ENCODE measurements at places on chromosomes 4 and X.

DNA sequence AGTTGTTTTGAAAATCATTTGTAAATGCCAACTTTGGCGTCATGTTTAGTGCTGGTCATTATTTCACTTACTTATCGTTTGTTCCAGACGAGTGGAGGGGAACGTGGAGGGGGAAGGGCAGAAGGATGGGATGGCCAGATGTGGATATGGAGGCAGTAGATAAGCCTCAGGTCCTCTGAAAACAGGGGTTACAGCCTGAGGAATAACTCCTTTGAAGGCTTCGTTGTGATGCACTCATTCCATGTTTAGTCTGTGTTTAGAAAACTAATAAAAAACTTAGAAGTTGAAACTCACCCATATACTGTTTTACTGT is 1.1 kb downstream of the MOB1B start:
- DNase-seq = no peak

DNA sequence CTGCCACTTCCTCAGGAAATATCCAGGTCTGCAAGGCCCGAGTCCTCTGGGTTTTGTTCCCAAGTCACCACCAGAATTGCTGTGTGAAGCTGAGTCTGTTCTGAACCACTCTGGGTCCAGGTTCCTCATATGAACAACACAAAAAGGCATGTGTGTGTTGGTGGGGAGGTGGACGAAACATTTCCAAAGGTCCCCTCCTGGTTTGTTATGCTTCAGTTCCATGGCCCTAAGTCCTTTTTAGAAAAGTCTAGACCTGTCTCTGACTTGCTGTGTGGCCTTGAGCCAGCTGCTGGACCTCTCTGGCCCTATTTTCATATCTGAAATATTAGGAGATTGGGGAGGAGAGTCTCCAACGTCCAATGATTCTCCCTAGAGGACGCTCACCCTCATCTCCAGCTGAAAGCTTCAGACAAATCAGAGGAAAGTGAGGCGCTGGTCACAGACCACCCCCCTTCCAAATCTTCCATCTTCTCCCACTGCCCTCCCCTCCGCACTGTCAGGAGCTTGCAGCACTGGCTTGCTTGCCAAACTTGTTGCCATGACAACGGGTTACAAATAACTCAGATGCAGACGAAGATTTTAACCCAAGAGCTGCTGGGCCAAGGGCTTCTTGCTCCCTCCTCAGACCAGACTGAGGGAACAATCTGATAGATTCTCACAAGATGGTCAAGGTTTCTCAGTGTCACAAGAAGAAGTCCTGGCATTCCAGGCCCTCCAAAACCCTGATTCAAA is 64.5 kb downstream of the SMC1A start:
- no peak for DNase-seq

GRCh38 chr4:139655116-139655515 is 10.5 kb upstream of the MGST2 start:
- no peak for DNase-seq

- DNase-seq = no peak
Observed at GRCh38 chrX:18951032-18951431, 32.9 kb downstream of the PHKA2 start.

GRCh38 chr4:98996056-98996764 is 689 bp downstream of the METAP1 start:
- DNase-seq = peak; percentile 71

DNA sequence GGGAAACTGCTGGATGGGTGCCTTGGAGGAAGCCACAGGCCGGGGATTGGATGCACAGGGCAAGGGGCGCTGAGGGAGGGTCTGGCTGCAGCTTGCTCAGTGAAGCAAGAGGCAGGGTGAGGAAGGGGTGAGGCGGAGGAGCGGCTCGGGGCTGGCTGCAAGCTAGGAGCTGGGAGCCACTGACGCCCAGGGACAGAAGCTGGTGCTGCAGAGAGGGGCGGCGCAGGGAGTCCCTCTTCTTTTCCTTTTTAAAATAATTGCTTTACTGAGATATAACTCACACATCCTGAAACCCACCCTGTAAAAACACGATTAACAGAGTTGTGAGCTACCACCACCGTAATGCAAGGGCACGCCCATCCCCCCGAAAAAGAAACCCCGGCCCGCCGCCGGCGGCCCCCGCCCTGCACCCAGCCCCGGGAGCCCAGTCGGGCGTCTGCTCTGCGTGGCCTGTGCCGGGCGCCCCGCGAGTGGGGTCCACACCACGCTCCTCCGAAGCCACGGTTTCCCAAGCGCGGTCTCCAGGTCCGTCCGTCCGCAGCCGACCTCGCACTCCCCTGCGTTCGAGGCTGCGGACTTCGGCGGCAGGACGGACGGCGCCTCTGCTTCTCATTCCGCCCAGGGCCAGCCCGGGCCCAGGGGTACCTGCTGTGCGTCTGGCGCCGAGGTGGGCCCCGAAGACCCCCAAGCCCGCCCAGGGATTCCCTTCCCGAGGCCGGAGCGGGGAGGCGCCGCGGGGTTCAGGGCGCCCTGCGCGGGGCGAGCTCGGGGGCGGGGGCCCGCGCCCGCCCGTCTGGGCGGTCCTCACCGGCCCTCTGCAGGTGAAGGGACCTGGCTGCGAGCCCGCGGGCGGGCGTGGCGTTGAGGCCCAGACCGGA is 866 bp upstream of the UVSSA start:
- DNase-seq = peak; percentile 93

- no peak for DNase-seq
Observed at GRCh38 chrX:107207089-107207488, 678 bp downstream of the DNAAF6 start.

- DNase-seq = no peak
Observed at GRCh38 chr4:15765391-15765790, 12.7 kb upstream of the CD38 start.

- DNase-seq = no peak
Observed at GRCh38 chrX:31819455-31819854, 747.6 kb upstream of the FTHL17 start.
